ENCODE measurements at places on chromosomes 2 and 18.

- no peak for DNase-seq
Measured at GRCh38 chr18:12851716-12852115, 32.3 kb downstream of the PTPN2 start.

DNA sequence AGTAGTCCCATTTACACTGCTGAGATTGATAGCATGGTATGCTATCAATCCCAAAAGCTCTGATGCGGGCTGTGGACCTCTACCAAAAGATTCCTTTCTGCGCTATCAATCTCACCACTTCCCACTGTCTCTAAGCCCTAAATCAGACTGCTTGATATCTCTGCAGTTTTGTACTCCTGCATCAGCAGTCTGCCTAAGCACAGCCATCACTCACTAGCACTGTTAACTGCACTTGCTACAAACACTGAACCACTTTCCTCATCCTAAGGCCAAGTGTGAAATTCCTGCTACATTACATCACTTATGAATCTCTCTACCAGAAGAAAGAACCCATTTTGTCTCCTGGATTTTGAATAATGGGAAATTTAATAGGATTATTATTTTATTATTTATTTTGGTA, 237.0 kb downstream of the HNMT start:
- no peak for DNase-seq

GRCh38 chr2:219292616-219293015, 13.4 kb downstream of the DNAJB2 start:
- DNase-seq = peak; percentile 3

- no peak for DNase-seq
Measured at GRCh38 chr2:49032126-49032525, 122.2 kb downstream of the FSHR start.

DNA sequence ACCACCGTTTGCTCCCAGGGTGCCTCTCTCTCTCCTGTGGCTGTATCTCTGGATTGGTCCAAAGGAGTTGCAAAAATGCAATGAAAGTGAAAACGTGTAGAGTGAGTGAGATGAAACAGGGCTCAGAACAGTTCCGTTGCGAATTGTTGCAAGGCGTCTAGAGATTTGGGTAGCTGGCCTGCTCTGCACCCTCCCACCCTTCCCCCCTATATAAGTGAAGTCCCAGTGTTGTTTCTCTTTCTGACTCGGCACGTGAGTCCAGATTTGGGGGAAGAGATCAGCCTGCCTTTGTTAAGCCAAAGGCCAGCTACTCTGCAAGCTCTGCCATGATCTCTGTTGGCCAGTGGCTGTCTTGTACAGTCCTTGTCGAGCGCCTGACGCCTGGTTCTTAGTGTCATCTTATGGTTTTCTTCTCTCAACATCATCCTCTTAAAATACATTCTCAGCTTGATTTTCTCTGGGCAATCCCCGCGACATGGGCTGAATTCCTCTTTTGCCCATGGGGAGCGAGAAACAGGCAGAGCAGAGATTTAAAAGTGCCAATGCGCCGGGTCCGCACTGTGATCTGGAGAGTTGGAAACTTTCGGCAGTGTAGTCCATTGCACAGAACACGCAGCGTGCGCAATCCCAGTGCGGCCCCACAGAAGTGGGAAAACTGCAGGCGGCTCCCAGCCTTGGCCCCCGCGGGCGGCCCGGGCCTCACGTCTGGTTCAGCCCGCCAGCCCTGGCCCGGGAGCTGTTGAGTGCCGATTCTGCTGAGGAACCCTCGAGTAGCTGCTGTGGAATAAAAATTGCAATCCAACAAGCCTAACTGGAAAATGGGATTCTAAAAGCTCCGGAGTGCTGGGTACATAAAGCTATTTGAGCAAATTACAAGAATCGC, 9.3 kb downstream of the MEIS1 start:
- DNase-seq = no peak

DNA sequence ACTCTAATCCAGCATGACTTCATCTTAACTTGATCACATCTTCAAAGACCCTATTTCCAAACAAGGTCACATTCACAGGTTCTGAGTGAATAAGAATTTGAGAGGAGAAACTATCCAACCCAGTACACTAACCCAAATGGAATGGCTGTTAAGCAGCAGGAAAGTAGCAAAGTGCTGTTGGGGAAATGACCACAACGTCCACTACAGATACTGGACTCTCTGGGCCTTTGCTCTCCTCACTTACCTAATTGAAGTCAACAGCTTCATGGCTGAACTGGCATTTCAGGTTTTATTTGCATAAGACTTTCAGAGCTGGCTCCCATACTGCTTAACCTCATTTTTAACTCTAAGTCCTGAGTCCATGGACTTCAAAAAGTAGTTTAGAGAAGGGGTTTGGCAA, 38.0 kb upstream of the ACVR2A start:
- DNase-seq = no peak

DNA sequence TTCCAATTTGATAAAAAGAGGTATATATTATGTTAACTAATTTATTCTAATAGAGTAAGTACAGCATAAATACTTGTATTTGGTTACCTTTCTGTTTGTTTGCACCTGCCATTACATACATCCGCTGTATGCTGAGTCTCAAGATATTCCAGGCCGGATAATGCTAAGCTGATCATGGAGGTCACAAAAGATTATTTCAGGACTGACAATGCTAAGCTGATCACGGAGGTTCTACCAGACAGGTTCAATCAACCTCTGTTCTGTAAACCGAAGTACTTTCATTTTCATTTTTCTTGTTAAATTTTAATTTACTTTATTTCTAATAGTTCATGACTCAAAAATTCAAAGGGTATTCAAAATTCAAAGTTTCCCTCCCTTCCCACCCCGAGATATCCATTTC, 31.1 kb downstream of the PNO1 start:
- DNase-seq = no peak

DNA sequence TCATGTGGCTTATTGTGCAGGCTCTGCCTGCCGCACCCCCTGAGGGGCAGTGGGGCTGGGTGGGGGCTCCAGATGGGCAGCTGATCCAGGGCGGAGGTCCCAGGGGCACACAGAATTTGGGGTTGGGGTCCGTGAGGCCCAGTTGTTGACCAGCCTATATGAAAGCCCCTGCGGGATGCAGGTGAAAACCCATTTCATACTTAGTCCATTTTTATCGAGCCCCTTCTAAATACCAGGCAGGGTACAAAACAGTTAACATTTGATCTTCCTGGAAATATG, 30.6 kb downstream of the MYO7B start:
- DNase-seq = no peak

DNA sequence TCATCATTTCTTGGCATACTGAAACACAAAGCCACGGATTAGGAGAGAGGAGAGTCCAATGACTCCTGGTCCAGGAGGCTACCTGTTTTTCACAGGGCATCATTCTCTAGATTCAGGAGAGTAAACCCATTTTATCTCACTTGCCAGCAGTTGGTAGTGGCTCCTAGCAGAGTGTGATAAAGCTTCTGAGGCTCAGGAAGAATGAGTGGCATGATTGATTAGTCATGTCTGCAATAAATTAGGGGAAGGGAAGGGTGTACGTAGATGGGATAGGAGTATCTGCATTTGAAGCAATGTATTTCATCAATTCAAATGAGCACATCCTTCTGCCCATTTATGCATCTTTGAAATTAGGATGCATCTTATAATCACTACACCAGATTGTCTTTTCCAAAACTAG, 31.1 kb upstream of the PNO1 start:
- no peak for DNase-seq

- no peak for DNase-seq
Measured at GRCh38 chr2:83112858-83113257, 1346.2 kb downstream of the SUCLG1 start.

GRCh38 chr2:5991305-5991968, 299.3 kb downstream of the SOX11 start:
- DNase-seq = no peak

GRCh38 chr2:137369106-137369505, 595.2 kb upstream of the HNMT start:
- DNase-seq = no peak

- no peak for DNase-seq
Measured at GRCh38 chr2:146489386-146489785, 1355.4 kb upstream of the ACVR2A start.

DNA sequence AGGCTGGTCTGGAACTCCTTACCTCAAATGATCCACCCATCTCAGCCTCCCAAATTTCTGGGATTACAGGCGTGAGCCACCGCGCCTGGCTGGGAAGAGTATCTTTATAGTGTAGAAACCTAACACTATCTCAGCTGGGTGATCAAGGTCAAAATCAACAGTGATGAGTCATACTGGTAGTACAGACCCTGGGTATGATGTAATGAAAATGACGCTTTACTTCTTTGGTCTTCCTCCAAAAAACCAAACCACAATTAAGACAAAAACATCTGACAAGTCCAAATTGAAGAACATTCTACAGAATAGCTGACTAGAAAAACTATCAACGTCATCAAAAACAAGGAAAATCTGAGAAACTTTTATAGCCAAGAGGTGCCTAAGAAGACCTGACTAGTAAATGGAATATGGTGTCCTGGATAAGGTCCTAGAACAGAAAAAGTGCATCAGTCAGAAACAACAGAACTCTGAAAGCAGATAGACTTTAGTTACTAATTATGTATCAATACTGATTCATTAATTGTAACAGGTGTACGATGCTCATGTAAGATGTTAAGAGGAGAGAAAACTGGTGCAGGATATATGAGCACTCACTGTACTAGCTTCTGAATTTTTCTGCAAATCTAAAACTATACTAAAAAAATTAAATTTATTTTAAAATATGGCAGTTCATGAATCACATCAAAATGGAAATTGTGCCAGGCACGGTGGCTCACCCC, 25.4 kb downstream of the PDCL3 start:
- DNase-seq = peak; percentile 34

DNA sequence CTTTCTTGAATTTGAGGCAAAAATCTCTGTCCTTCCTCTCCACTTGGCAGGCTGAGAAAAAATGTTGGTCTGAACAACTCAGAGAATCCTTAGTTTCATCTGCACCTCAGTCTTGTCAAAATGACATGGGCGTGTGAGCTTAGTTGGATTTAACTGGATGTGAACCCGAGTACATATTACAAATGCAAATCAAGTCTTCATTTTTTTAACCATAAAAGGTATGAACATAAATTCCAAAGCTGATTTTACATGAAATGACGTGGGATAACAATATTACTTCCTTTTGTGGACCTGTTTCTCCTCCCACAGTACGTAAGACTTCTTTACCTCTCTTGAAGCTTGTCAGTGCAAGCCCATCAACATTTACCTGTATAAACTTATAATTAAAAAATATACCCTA, 32.6 kb upstream of the RND3 start:
- no peak for DNase-seq

- DNase-seq = no peak
Measured at GRCh38 chr2:236959036-236959435, 126.7 kb upstream of the COPS8 start.

GRCh38 chr2:159921752-159922404, 123.9 kb upstream of the CD302 start:
- peak; percentile 92 for DNase-seq

- DNase-seq = no peak
Measured at GRCh38 chr2:217975626-217976025, 27.2 kb downstream of the TNS1 start.

GRCh38 chr2:120066800-120067547, 54.1 kb downstream of the EPB41L5 start:
- DNase-seq = no peak

- DNase-seq = no peak
Measured at GRCh38 chr2:178553047-178553446, 72.8 kb downstream of the PLEKHA3 start.
